ENCODE measurements at places on chromosomes 7 and 10.
A peak's percentile ranks its signal among the peaks of the same experiment; 100 is the strongest.

DNA sequence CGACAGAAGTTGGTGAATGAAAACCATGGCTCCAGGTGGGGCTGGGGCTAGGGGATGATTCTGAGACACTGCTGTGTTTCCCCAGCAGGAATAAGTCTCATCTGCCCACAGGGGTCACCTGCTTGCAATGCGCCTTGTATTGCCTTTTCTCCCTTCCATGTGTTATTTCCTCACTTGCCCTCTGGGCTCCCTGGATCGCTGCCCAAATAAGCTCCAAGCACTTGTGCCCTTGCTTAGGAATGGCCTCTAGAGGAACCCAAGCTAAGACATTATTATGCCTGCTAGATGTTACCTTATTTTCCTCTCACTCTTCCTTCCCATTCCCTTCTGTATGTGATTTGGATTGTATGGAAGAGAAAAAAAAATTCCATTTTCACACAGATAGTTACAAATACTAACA is 24.8 kb upstream of the PLPP4 start:
- peaks cover 18% of the 10 kb centered on the region for H3K27me3 ChIP-seq
- peaks cover 20% of the 10 kb centered on the region for H3K4me1 ChIP-seq
- H3K36me3 ChIP-seq = no peaks in the 10 kb centered on the region
- H3K4me3 ChIP-seq = no peak overlapping the region
- DNase-seq = no peak
- no peak overlapping the region for H3K27ac ChIP-seq

DNA sequence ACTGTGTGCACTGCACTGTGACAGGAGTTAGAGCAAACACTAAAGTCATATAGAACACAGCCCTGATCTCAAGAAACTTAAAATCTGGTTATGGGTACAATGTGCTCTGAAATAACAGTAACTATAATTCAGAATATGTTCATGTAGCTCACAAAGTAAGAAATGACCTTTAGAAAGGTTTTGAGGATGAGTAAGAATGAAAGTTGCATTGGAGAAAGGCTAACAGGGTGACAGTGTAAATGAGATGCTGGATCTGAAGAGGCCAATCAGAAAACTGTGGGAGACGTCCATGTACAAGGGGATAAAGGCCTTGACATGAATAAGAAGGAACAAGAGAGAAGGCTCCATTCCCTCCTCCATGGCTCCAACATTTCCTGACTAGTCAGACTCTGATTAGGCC is 124.7 kb downstream of the GRM3 start:
- no peaks in the 10 kb centered on the region for H3K4me1 ChIP-seq
- H3K27ac ChIP-seq = no peak overlapping the region
- DNase-seq = no peak
- H3K4me3 ChIP-seq = no peak overlapping the region
- H3K27me3 ChIP-seq = no peaks in the 10 kb centered on the region
- no peaks in the 10 kb centered on the region for H3K36me3 ChIP-seq

DNA sequence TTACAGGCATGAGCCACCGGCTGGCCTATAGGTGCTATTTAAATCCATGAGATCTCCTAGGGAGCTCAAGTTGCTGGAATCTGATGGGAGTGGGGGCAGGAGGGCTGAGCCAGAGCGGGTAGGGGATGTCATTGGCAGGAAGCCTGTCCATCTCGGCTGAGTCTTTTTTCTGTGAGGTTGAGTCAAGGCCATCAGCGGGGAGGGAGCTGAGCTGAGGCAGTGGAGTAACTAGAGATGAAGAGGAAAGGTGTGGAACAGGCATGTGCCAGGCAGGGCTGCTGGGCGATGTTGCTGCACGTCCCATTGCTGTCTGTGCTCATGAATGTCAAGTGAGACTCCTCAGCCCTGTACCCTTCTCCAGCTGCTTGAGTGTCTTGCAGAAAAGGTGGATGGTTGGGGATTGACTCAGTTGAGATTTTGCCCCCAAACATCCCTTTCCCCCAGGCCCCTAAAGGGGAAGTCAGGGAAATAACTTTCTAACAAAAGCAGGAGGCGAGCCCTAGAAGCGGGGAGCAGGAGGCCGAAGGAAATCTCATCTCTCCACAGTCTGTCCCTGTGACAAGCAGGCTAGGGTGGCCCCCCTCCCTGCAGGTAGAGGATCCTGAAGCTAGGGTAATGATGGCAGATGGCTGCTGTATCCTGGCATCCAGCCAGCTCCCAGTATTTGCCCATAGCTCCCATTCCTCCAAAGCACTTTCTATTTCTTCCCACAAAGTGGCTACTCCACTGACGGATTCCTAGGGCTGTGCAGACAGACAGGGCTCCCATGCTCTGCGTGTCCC is 5.4 kb downstream of the ATP6V1F start:
- peaks cover 19% of the 10 kb centered on the region for H3K4me1 ChIP-seq
- DNase-seq = no peak
- H3K4me3 ChIP-seq = no peak overlapping the region
- H3K36me3 ChIP-seq = peaks cover 20% of the 10 kb centered on the region
- peaks cover 20% of the 10 kb centered on the region for H3K27me3 ChIP-seq

- H3K36me3 ChIP-seq = peaks cover 47% of the 10 kb centered on the region
- no peaks in the 10 kb centered on the region for H3K27me3 ChIP-seq
- H3K4me3 ChIP-seq = no peak overlapping the region
- H3K4me1 ChIP-seq = peaks cover 3% of the 10 kb centered on the region
- H3K27ac ChIP-seq = no peak overlapping the region
Observed at GRCh38 chr7:140680886-140681285, 8.1 kb downstream of the ADCK2 start.

GRCh38 chr7:80235334-80235733 is 100.7 kb downstream of the GNAI1 start:
- DNase-seq = no peak
- H3K27ac ChIP-seq = no peak overlapping the region
- H3K27me3 ChIP-seq = no peaks in the 10 kb centered on the region
- no peaks in the 10 kb centered on the region for H3K4me1 ChIP-seq
- no peak overlapping the region for H3K4me3 ChIP-seq

DNA sequence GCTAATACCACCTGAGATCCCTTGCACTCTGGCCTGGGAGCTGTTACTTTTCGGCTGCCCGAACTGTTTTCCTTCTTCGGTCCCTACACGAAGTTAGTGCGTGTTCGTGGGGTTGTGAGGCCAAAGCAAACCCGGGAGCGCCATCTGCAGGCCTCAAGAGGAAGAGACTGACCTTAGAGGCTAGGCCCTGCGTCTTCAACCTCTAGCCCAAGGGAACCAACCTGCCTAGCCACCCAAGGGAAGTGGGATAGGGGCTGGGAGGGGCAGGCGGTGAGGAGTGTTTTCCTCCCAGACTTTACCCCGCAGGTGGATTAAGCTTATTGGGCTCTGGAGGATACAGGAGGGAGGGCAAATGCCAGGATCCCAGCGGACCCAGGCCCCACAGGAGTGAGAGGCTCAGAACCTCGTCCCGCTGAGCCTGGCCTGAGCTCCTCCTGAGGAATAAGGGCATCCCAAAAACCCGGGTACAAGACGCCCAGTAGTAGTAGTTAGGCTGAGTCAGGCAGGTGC is 1.7 kb upstream of the PAX2 start:
- H3K27me3 ChIP-seq = peaks cover 83% of the 10 kb centered on the region
- no peak overlapping the region for H3K4me3 ChIP-seq
- H3K4me1 ChIP-seq = peaks cover 26% of the 10 kb centered on the region
- no peak overlapping the region for H3K27ac ChIP-seq

- no peaks in the 10 kb centered on the region for H3K4me1 ChIP-seq
- H3K27ac ChIP-seq = no peak overlapping the region
- H3K4me3 ChIP-seq = no peak overlapping the region
- no peaks in the 10 kb centered on the region for H3K36me3 ChIP-seq
- no peak for DNase-seq
- H3K27me3 ChIP-seq = no peaks in the 10 kb centered on the region
Observed at GRCh38 chr7:102931757-102932156, 19.0 kb downstream of the LRRC17 start.

DNA sequence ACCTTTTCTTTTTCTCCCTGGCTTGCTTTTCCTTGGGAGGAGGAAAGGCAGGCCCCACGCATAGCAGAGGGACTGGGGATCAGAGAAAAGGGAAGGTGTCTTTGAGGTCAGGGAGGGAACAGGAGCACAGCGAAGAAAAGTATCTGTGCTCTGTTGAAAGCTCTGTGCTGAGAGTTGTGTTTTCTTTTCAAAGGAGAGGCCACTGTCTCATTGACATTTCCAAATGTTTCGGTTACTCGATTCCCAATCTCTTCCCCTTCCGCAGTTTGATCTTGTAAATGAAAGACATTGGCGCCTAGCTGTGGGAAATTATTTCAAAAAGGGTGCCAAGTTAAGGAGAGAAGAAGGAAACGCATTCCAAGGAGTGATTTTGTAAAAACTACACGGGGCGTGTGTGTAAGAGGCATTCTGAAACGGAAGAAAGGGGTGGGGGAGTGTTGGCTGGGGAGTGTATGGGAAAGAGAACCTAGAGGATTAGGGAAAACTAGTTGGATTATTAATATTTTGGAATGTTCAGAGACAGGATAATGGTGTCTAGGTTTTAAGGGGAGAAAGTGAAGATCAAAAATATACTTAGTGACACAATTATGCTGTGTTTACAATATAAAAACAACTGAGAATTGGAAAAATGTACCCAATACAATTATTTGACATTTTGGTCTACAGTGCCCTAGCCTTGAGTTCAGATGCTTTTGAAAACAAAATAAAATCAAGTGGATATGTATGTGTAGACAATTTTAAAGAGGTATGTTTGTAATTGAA is 708 bp downstream of the KLHDC10 start:
- peak overlapping the region; percentile 85 for H3K27ac ChIP-seq
- no peaks in the 10 kb centered on the region for H3K27me3 ChIP-seq
- peaks cover 28% of the 10 kb centered on the region for H3K4me1 ChIP-seq
- DNase-seq = no peak

GRCh38 chr7:8982338-8982992 is 549.1 kb downstream of the NXPH1 start:
- H3K27ac ChIP-seq = no peak overlapping the region
- H3K4me3 ChIP-seq = no peak overlapping the region
- no peak for DNase-seq
- no peaks in the 10 kb centered on the region for H3K27me3 ChIP-seq

- H3K4me3 ChIP-seq = no peak overlapping the region
- H3K27ac ChIP-seq = no peak overlapping the region
- no peaks in the 10 kb centered on the region for H3K36me3 ChIP-seq
- peaks cover 16% of the 10 kb centered on the region for H3K27me3 ChIP-seq
Observed at GRCh38 chr7:141378405-141378804, 172.8 kb upstream of the AGK start.

GRCh38 chr7:139034855-139035585 is 822 bp downstream of the ZC3HAV1L start:
- peaks cover 5% of the 10 kb centered on the region for H3K27me3 ChIP-seq
- peak; percentile 53 for DNase-seq
- peak overlapping the region; percentile 83 for H3K4me3 ChIP-seq
- H3K4me1 ChIP-seq = peaks cover 35% of the 10 kb centered on the region
- peak overlapping the region; percentile 90 for H3K27ac ChIP-seq

DNA sequence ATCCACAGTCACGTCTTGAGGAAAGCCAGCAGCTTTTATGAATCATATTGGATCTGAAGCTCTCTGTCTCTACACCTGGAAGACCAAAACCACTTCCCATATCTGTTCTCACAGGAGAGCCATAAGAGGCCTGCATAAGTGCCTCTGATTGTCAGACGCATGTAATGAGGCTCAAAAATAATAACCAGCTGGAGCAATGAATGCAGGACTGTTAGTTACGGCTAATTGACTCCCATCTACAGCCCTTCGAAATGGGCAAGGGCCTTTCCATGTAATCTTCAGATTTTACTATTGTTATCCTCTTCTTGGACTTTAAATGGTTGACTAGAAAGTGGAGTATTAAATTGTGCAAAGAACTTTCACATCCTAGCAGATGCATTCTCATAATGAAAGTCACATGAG is 4.4 kb upstream of the SEMA3C start:
- no peaks in the 10 kb centered on the region for H3K36me3 ChIP-seq
- peaks cover 22% of the 10 kb centered on the region for H3K27me3 ChIP-seq
- peaks cover 7% of the 10 kb centered on the region for H3K4me1 ChIP-seq
- no peak overlapping the region for H3K4me3 ChIP-seq
- H3K27ac ChIP-seq = no peak overlapping the region
- DNase-seq = no peak

DNA sequence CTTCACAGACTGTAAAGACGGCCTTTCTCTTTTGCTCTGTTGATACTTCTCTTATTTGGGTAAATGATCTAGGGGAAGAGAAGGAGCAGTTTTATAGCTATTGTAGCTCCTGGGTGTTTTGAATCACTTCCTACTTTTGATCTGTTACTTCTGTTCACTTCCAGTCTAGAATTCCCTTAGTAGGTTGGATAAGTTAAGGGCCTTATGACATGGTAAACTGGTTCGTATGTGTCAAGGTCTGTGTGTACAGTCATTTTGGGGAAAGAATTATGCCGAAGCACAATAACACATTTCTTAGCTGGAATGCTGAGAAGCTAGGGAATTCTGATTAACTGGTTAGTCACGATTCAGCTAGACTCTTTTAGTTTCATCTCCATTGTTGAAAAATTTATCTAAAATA is 8.1 kb downstream of the DENND10 start:
- no peak overlapping the region for H3K4me3 ChIP-seq
- peaks cover 18% of the 10 kb centered on the region for H3K4me1 ChIP-seq
- no peak overlapping the region for H3K27ac ChIP-seq
- no peaks in the 10 kb centered on the region for H3K27me3 ChIP-seq
- peaks cover 47% of the 10 kb centered on the region for H3K36me3 ChIP-seq

GRCh38 chr7:150900675-150901074 is 48.4 kb downstream of the AOC1 start:
- DNase-seq = no peak
- H3K4me1 ChIP-seq = peaks cover 8% of the 10 kb centered on the region
- H3K27me3 ChIP-seq = peaks cover 72% of the 10 kb centered on the region

- no peaks in the 10 kb centered on the region for H3K27me3 ChIP-seq
- no peak overlapping the region for H3K27ac ChIP-seq
- no peaks in the 10 kb centered on the region for H3K36me3 ChIP-seq
- no peak overlapping the region for H3K4me3 ChIP-seq
Observed at GRCh38 chr7:158414486-158414961, 173.1 kb downstream of the PTPRN2 start.

DNA sequence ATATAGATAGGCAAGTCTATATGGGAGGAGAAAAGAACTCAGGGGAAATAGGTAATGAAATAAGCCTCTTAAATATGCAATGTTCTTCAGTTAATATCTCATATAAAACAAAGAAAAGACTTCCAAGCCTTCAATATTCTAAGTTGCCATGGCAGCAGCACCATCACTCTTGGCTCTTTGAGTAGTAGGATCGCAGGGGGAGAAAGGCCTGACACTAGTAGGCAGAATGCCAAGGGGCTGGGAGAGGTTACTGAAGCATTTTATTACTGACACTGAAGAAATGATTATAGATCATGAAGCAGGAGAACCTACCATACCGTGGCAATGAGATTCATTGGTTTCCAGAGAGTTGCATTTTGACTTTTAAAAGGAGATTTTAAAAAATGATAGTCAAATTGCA is 193.9 kb downstream of the NXPH1 start:
- no peak overlapping the region for H3K27ac ChIP-seq
- no peaks in the 10 kb centered on the region for H3K27me3 ChIP-seq
- no peak for DNase-seq
